ENCODE measurements at places on chromosomes 2 and 18.

DNA sequence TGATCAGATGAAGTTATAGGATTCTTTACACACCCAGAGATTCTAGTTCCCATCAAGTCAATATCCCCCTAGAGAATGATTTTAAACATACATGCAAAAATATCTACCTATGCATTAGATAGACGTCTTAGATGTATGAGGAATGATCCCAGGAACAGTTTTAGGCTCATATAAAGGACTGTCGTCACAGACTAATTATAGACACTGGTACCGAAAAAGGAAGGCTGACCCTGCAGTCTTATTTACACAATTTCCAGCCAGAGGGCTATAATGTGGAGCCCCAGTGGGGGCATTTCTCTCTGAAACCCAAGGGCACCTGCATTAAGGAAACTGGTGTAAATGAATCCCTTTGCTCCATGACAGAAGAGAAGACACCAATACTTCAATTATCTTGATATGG is 170.4 kb downstream of the ZNF521 start:
- DNase-seq: no peak

GRCh38 chr2:45678791-45679348 is 27.4 kb downstream of the PRKCE start:
- no peak for DNase-seq

- no peak for DNase-seq
Measured at GRCh38 chr2:191250400-191250799, 5.2 kb downstream of the MYO1B start.

DNA sequence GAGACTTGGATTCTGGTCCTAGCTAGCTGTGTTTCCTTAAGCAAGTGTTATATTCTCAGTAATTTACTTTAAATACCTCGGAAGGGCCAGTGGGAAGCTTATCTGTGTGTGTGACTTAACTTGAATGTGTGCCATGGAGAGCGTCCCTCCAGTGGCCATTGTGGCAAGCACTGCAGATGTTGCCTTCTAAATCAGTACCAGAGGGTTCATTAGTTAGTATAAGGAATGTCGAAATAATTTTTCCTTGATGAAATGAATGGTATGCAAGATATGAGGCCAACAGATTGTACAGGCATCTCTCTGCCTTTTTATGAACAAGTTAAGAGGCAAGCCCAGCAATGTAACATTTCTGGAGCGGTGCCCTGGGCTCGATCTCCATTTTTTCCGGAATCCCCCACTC is 52.0 kb downstream of the FBXO36 start:
- DNase-seq: no peak

GRCh38 chr2:237714690-237715458 is 83.7 kb upstream of the RBM44 start:
- DNase-seq: no peak

GRCh38 chr2:99659874-99660273 is 170.1 kb upstream of the REV1 start:
- no peak for DNase-seq

DNA sequence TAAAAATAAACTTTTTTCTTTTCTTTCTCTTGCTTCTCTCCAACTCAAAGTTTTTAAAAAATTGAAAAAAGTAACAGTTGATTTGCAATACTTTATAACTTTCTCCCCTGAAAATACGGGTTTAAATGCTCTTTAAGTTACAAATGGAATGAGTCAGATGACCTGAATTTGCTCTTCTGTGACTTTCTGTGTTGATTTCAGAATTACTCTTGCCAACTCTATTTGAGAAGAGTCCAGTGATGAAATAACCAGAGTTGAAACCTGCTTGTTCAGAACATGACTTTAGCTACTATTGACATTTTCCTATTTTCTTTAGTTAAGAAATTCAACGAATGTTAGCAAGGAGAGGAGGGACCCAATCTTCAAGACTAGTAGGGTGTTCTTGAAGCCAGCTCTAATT is 146.1 kb upstream of the ZSWIM2 start:
- DNase-seq: no peak

GRCh38 chr2:98245491-98245890 is 100.8 kb upstream of the CNGA3 start:
- no peak for DNase-seq

DNA sequence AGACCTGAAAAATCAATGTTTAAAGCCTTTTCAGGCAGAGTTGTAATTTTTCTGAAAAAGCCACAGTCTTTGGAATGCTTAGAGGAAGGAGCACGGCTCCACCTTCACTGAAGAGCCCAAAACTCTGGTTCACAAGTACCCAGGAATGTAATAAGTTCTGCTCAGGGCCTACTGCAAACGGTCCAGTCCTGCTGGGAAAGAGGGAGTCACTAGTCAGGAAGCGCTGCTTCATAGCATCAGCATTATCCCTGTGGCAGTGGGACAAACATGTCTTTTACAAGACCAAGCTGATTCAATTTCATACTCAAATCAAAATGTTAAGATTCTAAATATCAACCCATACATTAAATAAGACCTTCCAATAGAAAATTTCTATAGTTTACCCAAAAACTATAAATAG is 152.9 kb upstream of the PGAP1 start:
- DNase-seq: no peak

GRCh38 chr2:2291500-2292260 is 39.4 kb downstream of the MYT1L start:
- no peak for DNase-seq

DNA sequence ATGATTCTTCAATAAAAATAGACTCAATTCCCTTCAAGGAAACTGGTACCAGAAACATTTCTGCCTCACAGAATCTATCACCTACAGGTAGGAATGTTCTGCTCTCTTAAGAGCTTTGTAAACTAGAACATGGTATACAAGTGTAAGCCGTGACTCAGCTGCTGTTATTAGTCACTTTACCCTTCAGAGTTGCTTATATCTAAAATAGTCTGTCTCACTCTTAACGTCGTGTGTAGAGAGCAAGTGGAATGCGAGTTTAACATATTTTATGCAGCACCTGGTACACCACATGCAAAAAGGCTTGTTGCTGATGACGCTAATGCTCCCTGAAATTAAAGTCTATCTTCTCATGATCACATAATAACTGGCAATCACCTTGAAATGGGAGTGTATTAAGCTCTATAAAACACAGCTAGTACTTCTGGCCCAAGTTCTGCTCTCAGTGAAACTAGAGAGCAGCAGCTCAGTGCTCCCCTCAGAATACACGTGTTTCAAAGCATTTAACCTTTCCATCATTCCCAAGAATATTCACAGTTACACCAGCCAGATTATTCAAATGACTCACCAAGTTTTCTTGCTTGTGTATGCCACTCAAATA is 420.0 kb downstream of the ZEB2 start:
- DNase-seq: no peak

- no peak for DNase-seq
Measured at GRCh38 chr2:59585655-59586054, 967.8 kb downstream of the BCL11A start.

GRCh38 chr2:218896501-218897393 is 16.1 kb downstream of the WNT10A start:
- peak; percentile 92 for DNase-seq

GRCh38 chr2:190500054-190500502 is 34.4 kb downstream of the NEMP2 start:
- DNase-seq: no peak

GRCh38 chr2:214019229-214019972 is 391.5 kb upstream of the VWC2L start:
- DNase-seq: no peak

DNA sequence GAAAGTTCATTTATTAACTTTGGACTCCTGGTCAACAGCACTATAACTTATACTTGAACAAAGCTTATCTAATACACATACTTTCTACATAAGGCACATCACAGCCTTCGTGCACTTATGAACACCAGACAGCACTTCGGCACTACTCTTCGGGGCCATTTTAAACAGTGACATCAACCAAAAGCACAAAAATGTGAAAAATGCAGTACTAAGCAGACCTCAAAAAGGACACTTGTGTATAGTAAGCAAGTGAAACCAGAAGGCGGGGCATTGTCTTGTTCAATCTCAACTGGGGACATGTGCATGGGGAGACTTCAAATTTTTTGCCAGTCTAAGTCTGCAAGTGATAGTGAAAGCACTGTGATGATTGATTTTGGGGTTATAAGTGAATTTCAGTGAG is 163.0 kb downstream of the NCKAP5 start:
- DNase-seq: no peak

DNA sequence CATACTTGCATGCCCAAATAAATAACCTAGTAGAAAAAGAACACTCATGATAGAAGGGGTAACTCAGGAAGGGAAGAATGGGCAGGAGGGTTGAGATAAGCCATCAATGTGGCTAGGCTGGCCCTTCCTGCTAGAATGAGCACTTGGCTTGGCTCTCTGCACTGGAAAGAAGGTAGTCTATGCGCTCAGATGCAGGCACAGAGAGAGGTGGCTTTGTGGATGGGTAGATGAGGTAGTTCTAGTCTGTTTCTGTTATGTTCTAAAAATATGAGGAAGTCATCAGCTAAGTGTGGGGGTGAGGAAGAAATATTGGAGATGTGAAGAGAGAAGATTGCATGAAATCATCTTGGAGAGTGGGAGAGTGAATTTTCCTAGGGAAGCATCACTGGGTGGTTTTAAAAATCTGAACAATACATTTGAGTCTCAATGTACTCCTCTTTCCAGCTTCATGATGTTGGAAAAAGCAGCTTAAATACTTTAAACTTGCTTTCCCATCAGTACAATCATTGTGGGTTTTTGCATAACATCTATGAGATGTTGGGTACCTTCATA is 357.1 kb downstream of the CNTNAP5 start:
- DNase-seq: no peak

DNA sequence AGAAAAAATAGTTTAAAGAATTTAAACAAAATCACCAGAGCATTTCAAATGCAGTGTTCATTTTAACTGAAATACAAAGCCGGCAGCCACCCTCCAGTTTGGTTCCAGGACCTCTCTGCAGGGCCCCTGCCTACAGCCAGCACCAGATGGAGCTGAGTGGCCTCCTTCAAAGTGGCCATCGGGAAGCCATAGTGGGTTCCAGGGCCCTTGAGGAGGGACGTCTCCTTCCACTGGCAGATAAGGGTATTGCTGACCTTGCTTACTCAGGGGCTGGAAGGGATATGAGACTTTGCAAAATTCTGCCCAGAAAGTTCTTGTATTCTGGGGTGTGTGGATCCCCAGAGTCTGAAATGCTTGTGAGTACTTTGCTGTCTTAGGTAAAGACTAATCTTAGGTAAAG is 205.2 kb upstream of the APCDD1 start:
- DNase-seq: no peak

- DNase-seq: no peak
Measured at GRCh38 chr2:98842136-98842535, 93.9 kb downstream of the CRACDL start.

DNA sequence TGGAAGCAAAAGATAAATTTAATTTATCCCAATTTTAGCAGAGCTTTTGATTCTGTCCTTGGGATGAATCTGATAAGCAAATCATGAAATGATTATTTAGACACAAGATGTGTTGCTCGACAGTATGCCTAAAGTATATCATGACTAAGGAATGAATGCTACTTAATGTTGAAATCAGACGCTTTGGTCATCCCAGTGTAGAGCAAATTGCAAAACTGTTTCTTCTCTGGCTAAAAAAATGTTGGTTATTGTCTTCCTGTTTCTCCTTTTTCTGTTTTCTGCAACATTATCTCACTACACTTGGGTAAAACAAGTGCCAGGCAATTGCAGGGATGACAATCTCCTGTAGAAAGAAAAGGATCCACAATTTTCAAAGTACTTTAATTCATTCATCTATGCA is 66.4 kb downstream of the BABAM2 start:
- DNase-seq: no peak

DNA sequence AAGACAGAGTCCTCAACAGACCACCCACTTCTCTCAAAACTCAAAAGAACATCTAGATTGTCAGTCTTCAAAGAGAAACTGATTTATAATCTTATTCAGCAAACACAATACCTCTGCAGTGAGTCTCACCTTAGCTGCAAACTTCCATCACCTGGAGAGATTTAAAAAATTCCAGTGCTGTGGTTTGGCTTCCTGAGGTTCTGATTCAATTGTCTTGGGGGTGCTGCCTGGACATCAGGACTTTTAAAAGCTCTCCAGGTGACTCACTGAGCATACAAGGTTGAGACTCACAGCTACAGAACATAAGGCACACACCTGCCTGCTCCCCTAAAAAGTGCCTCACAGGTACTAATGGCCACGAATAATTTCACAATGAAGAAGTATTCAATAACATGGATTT is 40.3 kb downstream of the RNF152 start:
- no peak for DNase-seq

GRCh38 chr2:14628901-14629300 is 3.6 kb upstream of the LRATD1 start:
- no peak for DNase-seq

DNA sequence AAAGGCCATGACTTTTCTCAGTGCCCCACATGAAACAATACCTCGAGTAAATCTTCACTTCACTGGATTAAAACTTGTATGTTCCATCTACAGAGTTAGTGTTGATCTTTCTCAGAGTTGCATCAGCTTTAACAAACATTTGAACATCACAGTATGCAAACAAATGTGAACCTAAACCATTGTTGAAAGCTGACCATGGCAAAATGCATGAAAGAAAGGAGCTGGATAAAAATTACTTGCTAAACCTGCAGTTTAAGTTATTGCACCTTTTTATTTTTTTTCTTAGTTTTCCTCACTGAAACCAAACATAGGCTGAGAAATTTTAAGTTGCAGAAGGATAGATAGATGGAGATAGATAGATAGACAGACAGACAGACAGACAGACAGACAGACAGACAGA is 107.2 kb upstream of the UGP2 start:
- no peak for DNase-seq

- no peak for DNase-seq
Measured at GRCh38 chr2:218448934-218449333, 30.0 kb downstream of the VIL1 start.

GRCh38 chr2:127419112-127419430 is 844 bp downstream of the PROC start:
- DNase-seq: no peak

DNA sequence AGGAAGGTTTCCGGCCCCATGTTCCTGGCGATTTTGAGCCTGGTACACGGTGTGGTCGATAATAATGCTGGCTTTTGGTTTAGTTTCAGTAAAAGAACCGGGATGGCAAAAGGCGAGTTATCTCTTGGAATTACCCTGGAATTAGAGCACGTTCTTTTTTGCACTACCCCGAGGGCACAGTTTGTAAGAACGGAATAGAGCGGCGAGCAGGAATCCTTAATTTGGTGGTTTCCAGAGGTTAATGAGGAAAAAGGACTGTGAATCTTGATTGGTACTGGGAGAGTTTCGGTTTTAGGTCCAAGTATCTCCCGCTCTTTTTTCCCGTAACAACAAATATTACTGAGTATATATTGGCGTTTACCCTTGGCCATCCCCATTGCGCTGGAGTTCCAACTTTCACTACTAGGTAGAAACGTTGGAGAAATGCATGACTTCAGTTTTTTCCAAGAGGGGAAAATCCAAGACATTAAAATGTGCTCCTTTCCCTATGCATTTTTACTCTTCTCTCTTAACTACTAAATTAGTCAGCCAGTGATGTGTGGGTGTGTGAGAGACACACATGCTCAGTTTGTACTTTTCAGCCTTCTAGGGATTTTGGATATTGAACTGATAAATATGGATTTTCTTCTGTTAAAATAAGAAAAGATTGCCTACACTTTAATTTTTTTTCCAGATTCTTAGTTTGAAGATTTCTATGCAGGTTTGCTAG is 160.8 kb downstream of the AGPS start:
- DNase-seq: no peak
